CD4-positive, alpha-beta T cell treated with Interleukin-10 for 1 hour (primary cell): ENCODE measurements at places on chromosomes 3 and 15.

DNA sequence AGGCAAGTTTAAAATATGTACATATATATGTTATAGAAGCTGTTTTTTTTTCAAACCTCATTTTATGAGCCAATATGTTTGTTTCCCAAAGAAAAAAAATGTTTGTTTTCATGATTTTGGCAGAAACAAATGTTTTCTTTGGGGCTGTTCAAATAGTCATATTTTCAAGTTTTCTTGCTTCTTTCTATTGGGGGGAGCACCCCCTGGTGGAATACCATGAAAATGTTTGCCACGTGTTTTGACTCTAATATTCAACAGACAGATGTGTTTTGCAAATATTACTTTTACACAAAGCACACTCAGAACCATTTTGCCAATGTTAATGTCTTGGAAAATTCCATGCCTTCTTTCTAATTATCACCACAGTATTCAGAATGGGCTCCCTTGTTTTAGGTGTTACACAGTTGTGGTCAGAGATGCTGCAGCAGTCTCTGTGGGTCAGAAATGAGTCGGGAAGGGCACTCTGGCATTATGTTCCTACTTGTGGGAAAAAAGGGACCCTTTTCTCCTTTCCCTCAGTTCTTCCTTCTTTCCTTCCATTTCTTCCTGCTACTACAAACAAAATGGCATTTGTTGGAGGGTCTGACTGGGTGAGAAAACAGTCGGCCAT, 817.0 kb downstream of the TUSC7 start:
- DNase-seq: no peak

DNA sequence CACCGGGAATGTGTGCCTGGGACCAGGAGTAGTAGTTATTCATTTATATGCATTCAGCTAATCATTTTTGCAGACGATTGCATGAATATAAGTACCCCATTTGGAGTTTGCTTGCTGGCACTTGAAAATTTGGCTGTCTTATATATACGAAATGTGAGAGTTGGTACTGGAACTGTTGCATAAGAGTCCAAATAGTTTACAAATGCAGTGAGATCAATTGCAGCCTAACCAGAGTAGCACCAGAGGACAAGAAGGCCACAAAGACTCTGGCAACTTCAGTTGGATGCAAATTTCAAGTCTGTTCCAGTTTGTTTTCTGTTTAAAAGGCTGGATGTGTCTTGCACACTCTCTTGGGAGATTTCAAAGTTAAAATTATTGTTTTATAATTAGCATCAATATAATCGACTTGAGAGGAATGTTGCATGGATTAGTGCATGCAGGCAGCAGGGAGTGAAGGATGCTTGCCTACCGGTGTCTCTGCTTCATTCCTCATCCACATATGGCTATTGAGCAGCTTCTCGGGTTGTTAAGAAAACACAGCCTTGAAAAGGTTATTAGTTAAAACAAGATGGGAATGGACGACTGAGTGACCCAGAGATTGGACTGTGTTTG, 213.0 kb downstream of the PTPRG start:
- no peak for DNase-seq

DNA sequence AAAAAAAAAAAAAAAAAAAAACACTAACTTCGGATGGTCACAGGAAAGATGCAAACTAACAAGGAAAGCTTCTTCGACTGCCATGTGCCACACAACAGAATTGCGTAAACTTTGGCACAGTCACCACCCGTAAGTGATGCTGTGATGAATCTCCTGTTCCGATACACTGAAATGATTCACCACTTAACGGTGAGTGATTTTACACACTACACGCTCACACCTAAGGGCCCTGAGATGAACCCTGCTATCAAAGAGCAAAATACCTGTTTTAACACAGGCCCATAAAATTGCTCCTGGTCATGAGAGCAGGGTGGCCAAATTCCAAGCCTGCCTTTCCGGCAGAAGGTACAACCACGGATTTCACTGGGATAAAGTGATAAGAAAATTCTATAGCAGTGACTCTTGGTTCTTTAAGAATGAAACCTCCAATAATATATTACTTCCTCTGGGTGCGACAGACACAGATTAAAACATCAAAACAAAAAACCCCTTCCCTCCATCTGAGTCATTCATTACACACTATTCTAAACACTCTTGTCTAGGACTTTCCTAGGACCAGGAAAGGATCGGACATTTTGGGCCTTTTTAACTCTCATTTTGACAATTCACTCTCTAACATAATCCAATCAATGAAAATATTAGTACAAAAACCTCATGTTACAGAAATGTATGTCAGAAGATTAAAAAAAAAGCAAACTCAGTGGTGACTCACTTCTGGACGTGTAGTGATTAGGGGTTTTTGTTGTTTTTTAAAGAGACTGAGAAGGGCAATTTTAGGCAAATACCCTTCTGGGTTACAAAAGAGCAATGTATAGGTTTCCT, 28.3 kb downstream of the LRIG1 start:
- no peak for DNase-seq

GRCh38 chr3:38707730-38708129, 58.2 kb upstream of the SCN5A start:
- no peak for DNase-seq

- no peak for DNase-seq
Measured at GRCh38 chr3:174529298-174529697, 329.8 kb upstream of the NAALADL2 start.

DNA sequence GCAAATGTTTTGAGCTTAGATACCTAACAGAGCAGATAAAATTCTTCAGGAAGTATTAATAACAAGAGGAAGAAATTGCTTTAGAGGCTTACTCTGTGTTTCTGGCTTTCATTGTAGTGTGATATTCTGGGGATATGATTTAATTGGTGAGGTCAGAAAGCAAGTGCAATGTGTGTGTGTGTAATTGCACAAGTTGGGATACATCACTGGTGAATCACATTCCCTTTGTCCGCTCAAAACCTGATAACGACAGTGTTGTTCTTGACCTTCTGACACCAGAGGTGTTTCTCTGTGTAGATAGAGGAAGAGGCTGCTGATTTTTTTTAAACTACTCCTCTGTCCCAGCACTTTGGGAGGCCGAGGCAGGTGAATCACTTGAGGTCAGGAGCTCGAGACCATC, 161.1 kb downstream of the CACNA2D3 start:
- no peak for DNase-seq

DNA sequence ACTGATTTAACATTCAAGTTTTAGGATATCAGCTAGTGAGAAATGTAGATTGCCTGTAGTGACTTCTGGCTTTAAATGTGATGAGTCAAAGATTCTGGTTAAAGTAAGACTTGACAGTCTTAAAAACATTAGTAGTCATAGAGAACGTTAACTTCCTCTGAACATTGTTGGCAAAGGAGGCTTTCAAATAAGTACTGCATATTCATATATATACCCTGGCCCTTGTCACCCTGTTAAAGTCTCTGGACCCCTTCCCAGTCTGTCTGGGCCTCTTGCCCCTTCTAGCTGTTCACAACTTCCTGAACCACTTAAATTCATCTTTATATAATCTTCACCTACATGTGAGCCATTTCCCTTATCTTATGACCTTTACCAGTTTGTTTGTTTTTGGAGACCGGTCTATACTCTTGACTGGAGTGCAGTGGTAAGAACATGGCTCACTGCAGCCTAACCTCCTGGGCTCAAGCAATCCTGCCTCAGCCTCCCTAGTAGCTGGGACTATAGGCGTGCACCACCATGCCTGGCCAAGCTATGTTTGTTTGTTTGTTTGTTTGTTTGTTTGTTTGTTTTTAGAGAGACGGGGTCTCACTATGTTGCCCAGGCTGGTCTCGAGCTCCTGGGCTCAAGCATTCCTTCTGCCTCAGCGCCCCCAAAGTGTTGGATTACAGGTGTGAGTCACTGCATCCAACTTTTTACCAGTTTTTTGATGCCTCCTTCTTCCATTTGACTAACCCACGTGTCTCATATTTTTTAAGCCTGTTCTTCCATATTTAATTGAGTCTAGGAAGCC, 64.4 kb upstream of the CRTC3 start:
- DNase-seq: no peak

- DNase-seq: no peak
Measured at GRCh38 chr3:148187296-148187695, 510.4 kb upstream of the AGTR1 start.

GRCh38 chr15:88985547-88986393, 72.6 kb upstream of the MFGE8 start:
- DNase-seq: no peak

GRCh38 chr3:38313695-38314094, 31.6 kb downstream of the SLC22A14 start:
- DNase-seq: no peak

- DNase-seq: no peak
Measured at GRCh38 chr3:9347081-9347480, 15.8 kb upstream of the THUMPD3 start.

GRCh38 chr3:123372686-123373473, 76.0 kb downstream of the ADCY5 start:
- no peak for DNase-seq
